Iris pigment epithelial cell (primary cell): ENCODE measurements at places on chromosomes 13 and 19.

- DNase-seq, result peak; percentile 50
These were observed at the start of gene ADAMTS10 for GRCh38 chr19:8610041-8610935. ADAMTS10 (minus strand) TSS chr19:8610715; CDS start chr19:8605710, 5,005 bp downstream.

DNA sequence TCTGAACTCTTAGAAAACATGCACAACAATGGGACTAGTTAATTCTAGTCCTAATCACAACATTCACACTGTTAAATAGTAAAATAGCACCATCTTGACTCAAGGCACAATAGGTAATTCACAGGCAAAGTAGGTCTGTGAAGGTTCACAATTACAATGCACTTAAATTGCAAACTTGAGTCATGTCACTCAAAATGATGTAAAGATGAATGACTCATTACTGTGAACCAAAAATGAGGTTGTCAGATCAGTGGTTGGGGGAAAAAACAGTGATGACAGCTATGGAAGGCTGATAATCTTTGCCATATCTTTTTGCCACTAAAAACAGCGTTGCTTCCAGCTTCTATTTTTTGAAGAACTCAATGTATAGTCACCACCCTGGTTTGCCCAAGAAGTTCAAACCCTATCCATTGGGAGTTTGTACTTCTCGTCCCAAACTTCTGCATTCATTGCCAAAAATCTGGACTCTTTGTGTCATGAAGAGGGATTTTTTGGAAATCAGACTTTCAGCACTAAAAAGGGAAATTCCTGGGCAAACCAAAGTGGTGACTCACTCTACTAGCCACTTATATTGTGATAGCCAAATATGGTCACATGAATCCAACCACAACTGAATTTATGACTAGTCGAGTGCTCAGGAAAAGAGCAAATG, 200.9 kb upstream of the TMTC4 start:
- DNase-seq, result peak; percentile 95

DNA sequence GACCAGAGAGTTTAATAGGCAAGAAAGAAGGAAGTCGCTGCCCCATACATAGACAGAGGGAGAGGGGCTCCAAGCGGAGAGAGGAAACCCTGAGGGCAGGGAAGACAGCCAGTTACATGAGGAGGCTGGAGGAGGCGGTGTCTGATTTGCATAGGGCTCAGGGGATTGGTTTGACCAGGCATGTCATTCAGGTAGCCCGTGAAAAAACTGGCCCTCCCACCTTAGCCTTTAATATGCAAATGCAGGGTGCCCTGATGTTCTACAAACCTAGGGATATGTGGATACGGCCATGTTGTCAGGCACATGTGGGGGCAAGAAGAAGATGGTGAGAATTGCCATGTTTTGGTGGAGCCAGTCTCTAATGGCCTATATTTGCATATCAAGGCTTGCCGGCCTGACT, 1461.6 kb downstream of the PCDH9 start:
- DNase-seq, result no peak

GRCh38 chr19:5984600-5984999, 6.7 kb upstream of the RANBP3 start:
- DNase-seq, result no peak

DNA sequence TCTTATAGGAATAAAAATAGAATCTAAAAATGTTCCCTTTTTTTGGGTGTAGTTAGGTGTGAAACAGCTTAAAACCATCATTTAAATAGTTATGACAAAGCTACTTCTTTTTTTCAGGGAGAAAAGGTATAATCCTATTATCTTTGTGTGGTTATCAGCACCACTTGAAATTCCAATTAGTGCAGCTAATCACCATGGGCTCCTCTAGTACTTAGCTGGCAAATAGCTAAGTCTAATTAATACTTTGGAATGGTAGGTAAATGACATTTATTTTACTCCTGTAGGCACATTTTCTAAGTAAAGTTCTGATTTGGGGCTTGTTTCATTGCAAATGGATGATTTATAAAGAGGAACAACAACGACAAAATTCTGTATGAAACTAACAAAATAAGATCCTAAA, 132.6 kb downstream of the OLFM4 start:
- no peak for DNase-seq

- DNase-seq, result no peak
These were observed 19.2 kb upstream of the ERCC1 start for GRCh38 chr19:45442778-45443461.

- peak; percentile 1 for DNase-seq
These were observed 69.8 kb downstream of the SIAH3 start for GRCh38 chr13:45781553-45782326.

GRCh38 chr19:38538386-38538785, 79.4 kb downstream of the MAP4K1 start:
- DNase-seq, result no peak

DNA sequence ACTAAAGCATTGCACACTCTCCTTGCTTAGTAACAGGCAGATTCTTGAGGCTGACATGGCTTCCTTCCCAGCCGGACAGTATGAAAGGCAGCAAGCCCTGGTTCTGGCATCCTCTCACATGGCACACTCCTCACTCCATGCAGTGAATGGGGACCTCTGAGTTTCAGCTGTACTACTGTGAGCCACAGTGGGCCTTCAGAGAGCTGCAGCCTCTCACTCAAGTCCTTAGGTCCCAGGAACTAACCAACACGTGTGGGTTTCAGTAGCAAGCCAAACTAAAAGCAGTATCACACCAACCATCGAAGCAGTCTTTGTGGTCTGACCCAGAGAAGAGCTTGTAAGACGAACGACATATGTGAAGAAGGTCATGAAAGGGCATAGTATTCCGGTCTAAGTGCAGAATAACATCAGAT, 128.2 kb downstream of the TBC1D4 start:
- DNase-seq, result no peak

- DNase-seq, result peak; percentile 98
These were observed 40.6 kb upstream of the EEF1AKMT1 start for GRCh38 chr13:20814224-20814910.

- peak; percentile 96 for DNase-seq
These were observed 43.7 kb upstream of the ENOX1 start for GRCh38 chr13:43830497-43830881.

GRCh38 chr13:25168790-25169189, 3.3 kb downstream of the AMER2 start:
- no peak for DNase-seq

DNA sequence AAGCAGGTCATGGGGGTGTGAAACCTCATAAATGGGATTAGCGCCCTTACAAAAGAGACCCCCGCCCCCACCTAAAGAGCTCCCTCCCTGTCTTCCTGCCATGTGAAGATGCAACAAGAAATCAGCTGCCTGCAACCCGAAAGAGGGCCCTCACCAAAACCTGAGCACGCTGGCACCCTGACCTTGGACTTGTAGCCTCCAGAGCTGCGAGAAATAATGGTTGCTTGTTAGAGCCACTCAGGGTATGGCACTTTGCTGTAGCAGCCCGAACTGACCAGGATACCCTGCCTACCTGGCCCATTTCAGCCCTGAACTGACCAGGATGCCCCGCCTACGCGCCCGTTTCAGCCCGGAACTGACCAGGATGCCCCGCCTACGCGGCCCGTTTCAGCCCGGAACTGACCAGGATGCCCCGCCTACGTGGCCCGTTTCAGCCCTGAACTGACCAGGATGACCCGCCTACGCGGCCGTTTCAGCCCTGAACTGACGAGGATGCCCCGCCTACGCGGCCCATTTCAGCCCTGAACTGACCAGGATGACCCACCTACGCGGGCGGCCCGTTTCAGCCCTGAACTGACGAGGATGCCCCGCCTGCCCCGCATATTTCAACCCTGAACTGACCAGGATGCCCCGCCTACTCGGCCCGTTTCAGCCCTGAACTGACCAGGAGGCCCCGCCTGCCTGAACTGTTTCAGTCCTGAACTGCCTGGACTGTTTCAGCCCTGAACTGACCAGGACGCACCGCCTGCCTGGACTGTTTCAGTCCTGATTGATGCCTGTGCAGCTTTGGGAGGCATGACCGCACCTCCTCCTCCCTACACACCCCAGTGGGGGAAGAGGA, 120.0 kb downstream of the UQCRFS1 start:
- DNase-seq, result no peak

- DNase-seq, result no peak
These were observed 551.0 kb upstream of the ATXN8OS start for GRCh38 chr13:69556540-69557196.

GRCh38 chr19:54231077-54231931, 8.5 kb upstream of the LILRB3 start:
- DNase-seq, result peak; percentile 60
